Right ventricle myocardium inferior (tissue), 1 donor: ENCODE measurements at places on chromosomes 1 and 21. TPM values are rescaled to one million over a fixed set of nuclear protein-coding genes. Genes with fewer than 3 reads are reported as not detected.

The RCSD1 gene
- total RNA-seq: 41.6 TPM

The MYBPH gene
- not detected for total RNA-seq

The COL24A1 gene
- 1.6 TPM for total RNA-seq

The RBM11 gene
- total RNA-seq: 0.14 TPM

The SLC25A44 gene
- 16.3 TPM for total RNA-seq

The ZNF697 gene
- total RNA-seq: 8.8 TPM

The NTMT2 gene
- total RNA-seq: 5.3 TPM

The PEX10 gene
- 14.5 TPM for total RNA-seq

The SPRR5 gene
- not detected for total RNA-seq

The TRAF5 gene
- total RNA-seq: 2.1 TPM

The LYPD8 gene
- total RNA-seq: not detected

The DDAH1 gene
- total RNA-seq: 8.3 TPM
